T-cell (primary cell): ENCODE measurements at places on chromosomes 7 and 10.
A peak's percentile ranks its signal among the peaks of the same experiment; 100 is the strongest.

- no peak for DNase-seq
- no peak overlapping the region for H3K4me3 ChIP-seq
- no peaks in the 10 kb centered on the region for H3K27me3 ChIP-seq
- H3K36me3 ChIP-seq: no peaks in the 10 kb centered on the region
- no peak overlapping the region for H3K27ac ChIP-seq
Measured at GRCh38 chr10:117685431-117685830, 142.9 kb downstream of the EMX2 start.

DNA sequence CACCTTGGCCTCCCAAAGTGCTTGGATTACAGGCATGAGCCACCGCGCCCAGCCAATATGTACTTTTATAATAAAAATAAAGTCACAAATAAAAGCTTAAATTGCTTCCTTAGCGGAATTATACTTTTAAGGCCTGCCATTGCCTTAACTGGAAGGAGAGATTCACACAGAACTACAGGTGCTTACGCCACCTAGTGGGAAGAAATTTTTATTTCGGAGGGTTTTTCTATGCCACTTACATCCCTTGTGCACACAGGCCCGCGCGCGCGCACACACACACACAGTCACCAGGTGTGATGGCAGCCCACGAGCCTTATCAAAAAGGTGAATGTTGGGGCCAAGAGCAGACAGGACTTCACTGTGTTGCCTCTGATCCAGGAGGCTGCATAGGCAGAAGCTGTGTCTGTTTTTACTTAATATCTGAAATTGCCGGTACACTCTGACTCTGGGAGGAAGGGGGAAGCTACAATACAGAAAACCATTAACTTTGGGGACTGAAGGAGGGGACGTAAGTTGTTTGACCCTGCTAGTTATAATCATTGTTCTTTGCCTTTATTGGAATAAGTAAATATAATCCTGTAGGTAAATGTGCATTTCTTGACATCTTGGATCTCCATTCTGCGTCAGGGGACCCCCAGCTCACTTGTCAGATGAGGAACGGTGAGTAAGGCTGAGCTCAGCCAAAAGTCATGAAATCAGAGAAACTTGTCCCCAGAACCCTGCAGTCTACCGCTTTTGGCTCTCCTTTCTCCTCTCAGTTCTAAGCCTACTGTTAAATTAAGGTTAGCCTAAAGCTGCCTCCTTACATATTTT lies 87.1 kb downstream of the SLC16A9 start:
- H3K27ac ChIP-seq: no peak overlapping the region
- DNase-seq: peak; percentile 4
- no peaks in the 10 kb centered on the region for H3K36me3 ChIP-seq
- H3K4me3 ChIP-seq: no peak overlapping the region
- H3K27me3 ChIP-seq: no peaks in the 10 kb centered on the region

- peaks cover 51% of the 10 kb centered on the region for H3K4me1 ChIP-seq
- H3K4me3 ChIP-seq: peak overlapping the region; percentile 75
- DNase-seq: no peak
Measured at GRCh38 chr10:43408331-43408709, 666 bp downstream of the HNRNPF start.

DNA sequence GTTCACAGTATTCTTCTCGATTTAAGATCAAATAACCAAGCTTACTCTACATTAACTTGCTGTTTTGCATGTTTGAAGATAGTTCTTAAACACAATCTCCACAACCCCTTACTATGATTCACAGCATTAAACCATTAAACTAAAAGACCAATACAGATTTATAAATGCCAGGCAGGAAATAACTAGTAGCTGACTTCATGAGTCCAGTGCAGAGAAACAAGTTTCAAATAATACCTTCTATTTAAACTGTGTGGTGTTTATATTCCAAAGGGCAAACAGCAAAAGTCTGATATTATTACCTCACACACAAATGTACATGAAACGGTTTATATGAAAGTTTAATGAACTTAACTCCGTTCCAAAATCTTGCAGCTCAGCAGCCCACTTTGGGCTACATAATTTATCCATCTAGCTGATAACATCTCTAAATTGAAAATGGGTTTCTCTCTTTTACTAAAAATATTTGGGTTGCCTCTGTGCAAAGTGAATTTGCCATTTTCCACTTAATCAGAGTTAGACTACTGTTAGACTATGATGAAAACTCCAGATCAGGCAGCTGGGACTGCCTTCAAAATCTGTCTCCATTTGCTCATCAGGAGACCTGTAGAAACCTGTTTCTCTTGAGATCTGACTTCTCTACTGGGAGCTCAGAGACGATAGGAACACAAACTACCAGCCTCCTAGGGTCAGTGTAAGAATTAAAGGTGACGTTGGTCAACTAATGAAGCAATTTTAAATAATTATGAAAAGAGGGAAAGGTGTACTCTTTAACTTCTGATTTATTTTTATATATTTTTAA lies 287.3 kb downstream of the FZD1 start:
- no peaks in the 10 kb centered on the region for H3K4me1 ChIP-seq
- DNase-seq: no peak
- no peak overlapping the region for H3K27ac ChIP-seq
- no peaks in the 10 kb centered on the region for H3K27me3 ChIP-seq

- H3K4me3 ChIP-seq: no peak overlapping the region
- H3K27me3 ChIP-seq: no peaks in the 10 kb centered on the region
- H3K36me3 ChIP-seq: no peaks in the 10 kb centered on the region
- H3K27ac ChIP-seq: no peak overlapping the region
- DNase-seq: no peak
Measured at GRCh38 chr7:106617860-106618259, 43.1 kb downstream of the CCDC71L start.

DNA sequence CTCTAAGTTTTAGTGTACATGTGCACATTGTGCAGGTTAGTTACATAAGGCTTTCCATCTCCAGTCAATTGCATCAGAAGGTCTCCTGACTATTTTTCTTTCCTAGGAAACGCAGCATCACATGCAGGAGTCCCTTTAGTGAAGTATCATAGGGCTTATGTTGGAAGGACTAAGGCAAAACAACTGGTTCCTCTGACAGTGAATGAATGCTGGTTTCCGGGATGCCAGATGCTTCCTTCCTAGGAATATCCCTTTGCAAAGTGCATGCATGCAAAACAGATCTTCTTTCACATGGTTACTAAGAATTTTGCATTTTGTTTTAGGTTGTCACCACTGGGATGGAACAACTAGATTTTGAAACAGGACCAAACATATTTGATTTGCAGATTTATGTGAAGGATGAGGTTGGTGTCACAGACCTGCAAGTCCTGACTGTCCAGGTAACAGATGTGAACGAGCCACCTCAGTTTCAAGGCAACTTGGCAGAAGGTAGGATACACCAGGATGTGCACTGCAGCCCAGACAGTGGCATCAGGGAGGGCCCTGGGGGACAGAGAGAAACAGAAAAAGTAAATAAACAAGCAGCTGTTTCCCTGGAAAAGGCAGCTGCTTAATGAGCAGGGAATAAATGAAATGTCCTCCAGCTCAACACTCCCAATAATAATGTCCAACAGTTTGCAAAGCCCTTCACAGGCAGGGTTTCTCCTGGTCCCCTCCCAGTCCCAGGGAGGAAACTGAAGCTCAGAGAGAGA lies 17.8 kb downstream of the CDHR3 start:
- no peaks in the 10 kb centered on the region for H3K4me1 ChIP-seq
- no peak overlapping the region for H3K4me3 ChIP-seq
- H3K27me3 ChIP-seq: no peaks in the 10 kb centered on the region
- no peak for DNase-seq
- H3K36me3 ChIP-seq: no peaks in the 10 kb centered on the region

GRCh38 chr7:157464971-157465886 lies 128.4 kb downstream of the DNAJB6 start:
- H3K27me3 ChIP-seq: peaks cover 25% of the 10 kb centered on the region
- no peak overlapping the region for H3K4me3 ChIP-seq

- DNase-seq: no peak
- H3K27me3 ChIP-seq: no peaks in the 10 kb centered on the region
- H3K4me1 ChIP-seq: no peaks in the 10 kb centered on the region
Measured at GRCh38 chr7:8480527-8480926, 47.1 kb downstream of the NXPH1 start.

DNA sequence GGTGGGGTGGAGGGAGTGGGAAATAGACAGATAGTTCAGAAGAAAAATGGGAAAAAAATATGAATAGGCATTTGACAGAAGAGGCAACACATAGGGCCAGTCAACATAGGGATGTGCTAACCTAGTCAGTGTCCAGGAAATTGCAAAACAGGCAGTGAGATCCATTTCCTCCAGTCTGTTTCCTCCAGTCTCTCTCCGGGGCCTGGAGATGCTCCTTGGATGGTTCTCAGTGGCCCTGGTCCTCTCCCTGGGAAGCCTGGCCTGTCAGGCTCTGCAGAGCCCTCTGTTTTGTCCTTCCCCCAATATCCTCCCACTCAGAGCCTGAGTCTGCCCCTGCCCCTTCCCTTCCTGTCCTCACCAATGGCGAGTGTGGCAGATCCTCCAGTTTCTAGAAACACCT lies 52.6 kb downstream of the SYPL1 start:
- no peaks in the 10 kb centered on the region for H3K36me3 ChIP-seq
- H3K27ac ChIP-seq: no peak overlapping the region
- no peak overlapping the region for H3K4me3 ChIP-seq
- H3K4me1 ChIP-seq: no peaks in the 10 kb centered on the region

DNA sequence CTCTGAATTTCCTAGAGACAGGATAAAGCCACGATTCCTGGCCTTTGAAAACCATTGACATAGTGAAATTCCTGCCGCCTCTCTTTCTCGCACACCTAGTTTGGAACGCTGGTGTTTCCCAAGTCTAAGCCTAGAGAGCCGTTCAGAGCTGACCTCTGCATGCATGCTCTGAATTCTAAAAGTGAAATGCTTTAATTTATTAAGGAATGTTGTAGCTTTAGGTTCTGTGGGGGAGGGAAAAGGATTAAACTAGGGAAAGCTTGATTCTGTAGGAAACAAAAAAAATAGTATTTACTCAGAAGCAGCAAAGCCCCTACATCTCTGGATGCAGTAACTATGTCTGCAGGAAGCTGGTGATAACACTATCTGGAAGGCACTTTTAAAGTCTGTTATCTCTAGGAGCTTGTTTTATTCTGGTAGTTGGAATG lies 27.3 kb downstream of the PFKP start:
- no peaks in the 10 kb centered on the region for H3K36me3 ChIP-seq
- no peak for DNase-seq
- H3K4me1 ChIP-seq: peaks cover 41% of the 10 kb centered on the region
- no peaks in the 10 kb centered on the region for H3K27me3 ChIP-seq
- no peak overlapping the region for H3K27ac ChIP-seq

DNA sequence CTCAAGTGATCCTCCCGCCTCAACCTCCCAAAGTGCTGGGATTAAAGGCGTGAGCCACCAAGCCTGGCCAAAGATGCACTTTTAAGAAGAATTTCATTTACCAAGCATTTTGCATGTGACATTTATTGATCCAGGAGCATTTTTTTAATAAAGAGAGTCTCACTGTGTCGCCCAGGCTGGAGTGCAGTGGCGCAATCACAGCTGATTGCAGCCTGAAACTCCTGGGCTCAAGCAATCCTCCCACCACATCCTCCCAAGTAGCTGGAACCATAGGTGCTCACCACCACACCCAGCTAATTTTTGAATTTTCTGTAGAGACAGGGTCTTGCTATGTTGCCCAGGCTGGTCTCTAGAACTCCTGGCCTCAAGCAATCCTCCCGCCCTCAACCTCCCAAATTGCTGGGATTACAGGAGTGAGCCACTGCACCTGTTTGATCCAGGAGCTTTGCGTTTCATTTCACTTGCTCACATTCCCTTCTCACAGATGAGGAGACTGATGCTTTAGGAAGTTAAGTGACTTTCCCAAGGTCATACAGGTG lies 4.4 kb upstream of the TBL2 start:
- peaks cover 4% of the 10 kb centered on the region for H3K4me1 ChIP-seq
- H3K27ac ChIP-seq: no peak overlapping the region
- no peak overlapping the region for H3K4me3 ChIP-seq
- H3K36me3 ChIP-seq: no peaks in the 10 kb centered on the region
- DNase-seq: no peak
- H3K27me3 ChIP-seq: no peaks in the 10 kb centered on the region

DNA sequence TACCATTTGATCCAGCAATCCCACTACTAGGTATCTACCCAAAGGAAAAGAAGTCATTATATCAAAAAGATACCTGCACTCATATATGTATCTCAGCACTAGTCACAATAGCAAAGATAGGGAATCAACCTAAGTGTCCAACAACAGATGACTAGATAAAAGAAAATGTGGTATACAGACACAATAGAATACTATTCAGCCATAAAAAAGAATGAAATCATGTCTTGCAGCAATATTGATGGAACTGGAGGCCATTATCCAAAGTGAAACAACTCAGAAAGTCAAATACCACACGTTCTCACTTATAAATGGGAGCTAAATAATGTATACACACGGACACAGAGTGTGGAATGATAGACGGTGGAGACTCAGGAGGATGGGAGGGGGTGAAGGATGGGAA lies 146.0 kb downstream of the PARD3 start:
- H3K36me3 ChIP-seq: no peaks in the 10 kb centered on the region
- no peaks in the 10 kb centered on the region for H3K27me3 ChIP-seq
- no peak overlapping the region for H3K27ac ChIP-seq
- no peaks in the 10 kb centered on the region for H3K4me1 ChIP-seq

GRCh38 chr10:10663622-10664021 lies 354.1 kb upstream of the CELF2 start:
- no peaks in the 10 kb centered on the region for H3K36me3 ChIP-seq
- no peak for DNase-seq
- H3K27me3 ChIP-seq: peaks cover 7% of the 10 kb centered on the region
- H3K4me1 ChIP-seq: peaks cover 2% of the 10 kb centered on the region
- H3K27ac ChIP-seq: no peak overlapping the region

- H3K27ac ChIP-seq: no peak overlapping the region
- no peak overlapping the region for H3K4me3 ChIP-seq
- H3K36me3 ChIP-seq: no peaks in the 10 kb centered on the region
- no peaks in the 10 kb centered on the region for H3K4me1 ChIP-seq
- DNase-seq: no peak
Measured at GRCh38 chr10:56258991-56259390, 102.1 kb downstream of the ZWINT start.

DNA sequence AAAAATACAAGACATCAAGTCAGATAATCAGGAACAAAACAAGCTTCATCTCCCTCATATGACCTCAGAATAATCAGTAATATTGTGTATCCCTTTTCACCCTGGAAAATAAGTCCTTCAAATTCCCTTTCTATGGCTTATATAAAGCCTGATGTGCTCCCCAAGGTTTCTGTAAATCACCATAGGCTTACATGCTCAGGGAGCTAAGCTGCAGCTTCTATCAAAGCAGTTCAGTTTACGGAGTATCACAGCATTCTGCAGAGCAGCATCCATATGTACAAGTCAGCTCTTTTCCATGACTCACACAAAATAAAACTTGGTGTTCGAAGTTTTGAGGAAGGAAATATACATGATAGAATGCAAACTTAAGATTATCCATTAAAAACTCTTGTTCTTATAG lies 225.6 kb downstream of the LRRTM3 start:
- no peaks in the 10 kb centered on the region for H3K36me3 ChIP-seq
- no peak overlapping the region for H3K27ac ChIP-seq
- H3K4me3 ChIP-seq: no peak overlapping the region
- no peaks in the 10 kb centered on the region for H3K27me3 ChIP-seq

GRCh38 chr10:76309741-76310587 lies 878.5 kb downstream of the LRMDA start:
- DNase-seq: no peak
- H3K27ac ChIP-seq: no peak overlapping the region
- H3K27me3 ChIP-seq: no peaks in the 10 kb centered on the region
- no peak overlapping the region for H3K4me3 ChIP-seq

GRCh38 chr10:21519941-21520436 lies 5.5 kb downstream of the SKIDA1 start:
- H3K4me3 ChIP-seq: no peak overlapping the region
- no peak overlapping the region for H3K27ac ChIP-seq
- H3K36me3 ChIP-seq: no peaks in the 10 kb centered on the region
- H3K4me1 ChIP-seq: peaks cover 41% of the 10 kb centered on the region

- H3K36me3 ChIP-seq: no peaks in the 10 kb centered on the region
- no peak for DNase-seq
- H3K27ac ChIP-seq: no peak overlapping the region
- no peaks in the 10 kb centered on the region for H3K27me3 ChIP-seq
- H3K4me1 ChIP-seq: no peaks in the 10 kb centered on the region
Measured at GRCh38 chr10:4708123-4708759, 117.8 kb upstream of the AKR1E2 start.
